Stimulated activated CD8-positive, alpha-beta memory T cell treated with anti-CD3 and anti-CD28 coated beads, Interleukin-7, amount 100 ng/mL, for 1 hour (primary cell): ENCODE measurements at places on chromosomes 5 and 9.
A peak's percentile ranks its signal among the peaks of the same experiment; 100 is the strongest.

- DNase-seq: no peak
Measured at GRCh38 chr5:145008876-145009530, 826.1 kb downstream of the PRELID2 start.

- DNase-seq: no peak
Measured at GRCh38 chr5:60346393-60346792, 353.6 kb downstream of the DEPDC1B start.

- DNase-seq: no peak
Measured at GRCh38 chr5:134267366-134268018, 41.6 kb upstream of the PPP2CA start.

DNA sequence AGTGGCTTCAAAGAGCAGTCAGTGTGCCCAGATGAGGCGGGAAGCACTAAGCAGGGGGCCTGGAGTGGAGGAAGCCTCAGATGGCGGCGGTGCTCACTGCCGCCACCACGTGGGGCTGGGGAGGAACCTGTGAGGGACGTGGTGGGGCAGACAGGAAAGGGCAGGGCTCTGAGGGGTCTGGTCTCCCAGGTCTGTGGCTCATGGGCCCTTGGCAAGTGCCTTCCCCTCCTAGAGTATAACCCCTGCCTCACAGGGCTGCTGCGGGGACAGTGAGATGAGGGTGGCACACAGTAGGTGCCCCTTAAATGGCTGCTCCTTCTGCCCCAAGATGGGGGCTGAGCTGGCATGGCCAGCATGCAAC lies 26.6 kb downstream of the NR5A1 start:
- no peak for DNase-seq

GRCh38 chr5:58312299-58312698 lies 147.6 kb downstream of the PLK2 start:
- DNase-seq: no peak

DNA sequence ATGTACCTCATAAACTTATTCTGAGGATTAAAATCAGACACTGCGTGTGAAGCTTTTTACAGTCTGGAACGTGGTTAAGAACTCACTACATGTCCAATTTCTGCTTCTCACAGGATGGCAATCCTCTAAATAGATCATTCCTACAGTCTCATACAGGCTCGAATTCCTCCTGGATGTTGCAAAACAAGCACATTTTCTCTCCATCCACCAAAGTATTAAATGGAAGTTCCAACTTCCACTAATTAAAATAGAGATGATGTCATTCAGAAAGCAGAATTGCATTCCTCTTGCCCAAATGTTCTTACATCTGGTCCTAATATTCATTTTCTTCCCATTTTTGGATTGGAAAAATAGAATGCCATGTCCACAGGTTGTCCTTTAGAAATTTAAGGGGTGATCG lies 145.5 kb upstream of the PCA3 start:
- DNase-seq: no peak

- DNase-seq: no peak
Measured at GRCh38 chr9:27365707-27366376, 68.9 kb upstream of the EQTN start.

GRCh38 chr5:34927785-34928184 lies 1.6 kb upstream of the DNAJC21 start:
- no peak for DNase-seq

DNA sequence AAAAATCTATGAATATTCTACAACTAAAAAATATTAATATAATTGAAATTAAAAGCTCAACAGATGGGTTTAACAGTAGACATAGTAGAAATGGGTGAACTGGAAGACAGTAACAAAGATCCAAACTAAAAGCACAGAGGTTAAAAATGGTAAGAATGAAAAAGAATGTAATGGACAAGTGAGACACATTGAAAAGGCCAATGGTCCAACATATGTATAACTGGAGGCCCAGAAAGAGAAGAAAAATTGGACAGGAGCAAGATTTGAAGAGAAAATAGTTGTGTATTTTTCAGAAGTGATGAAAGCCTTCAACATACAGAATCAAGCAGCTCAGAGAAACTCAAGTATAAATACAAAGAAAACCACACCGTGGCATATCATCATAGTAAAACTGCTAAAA lies 58.6 kb downstream of the PCDHGC5 start:
- DNase-seq: no peak

- DNase-seq: no peak
Measured at GRCh38 chr5:66741394-66741793, 145.2 kb downstream of the MAST4 start.

DNA sequence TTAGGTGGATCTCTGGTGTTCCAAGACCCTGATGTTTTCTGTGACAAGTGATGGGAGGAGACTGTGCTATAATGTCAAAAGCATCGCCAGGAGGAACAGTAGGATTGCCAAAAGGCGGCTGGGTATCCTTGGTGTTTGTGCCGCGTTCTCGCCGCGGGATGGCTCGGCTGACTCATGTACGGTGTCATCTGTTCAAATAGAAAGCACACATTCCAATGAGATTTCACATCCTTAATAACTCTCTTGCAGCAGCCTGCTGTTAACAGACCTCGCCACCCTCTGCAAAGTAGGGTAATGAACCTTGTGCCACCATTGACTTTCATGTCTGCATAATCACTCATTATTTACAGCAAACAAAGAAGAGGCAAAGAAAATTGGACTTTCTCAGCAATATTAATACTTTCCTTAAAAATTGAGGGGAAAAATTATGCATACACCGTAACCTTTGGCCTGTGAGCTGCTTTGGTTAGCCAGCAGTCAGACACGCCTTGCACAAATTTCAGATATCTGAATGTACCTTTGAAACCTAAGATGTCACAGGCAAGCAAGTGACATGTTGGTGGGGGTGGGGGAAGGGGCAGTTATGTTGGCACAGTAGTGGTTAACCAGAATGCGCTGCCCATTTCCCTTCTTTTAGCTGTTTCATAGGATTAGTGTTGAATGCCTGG lies 289.4 kb downstream of the EFNA5 start:
- no peak for DNase-seq

DNA sequence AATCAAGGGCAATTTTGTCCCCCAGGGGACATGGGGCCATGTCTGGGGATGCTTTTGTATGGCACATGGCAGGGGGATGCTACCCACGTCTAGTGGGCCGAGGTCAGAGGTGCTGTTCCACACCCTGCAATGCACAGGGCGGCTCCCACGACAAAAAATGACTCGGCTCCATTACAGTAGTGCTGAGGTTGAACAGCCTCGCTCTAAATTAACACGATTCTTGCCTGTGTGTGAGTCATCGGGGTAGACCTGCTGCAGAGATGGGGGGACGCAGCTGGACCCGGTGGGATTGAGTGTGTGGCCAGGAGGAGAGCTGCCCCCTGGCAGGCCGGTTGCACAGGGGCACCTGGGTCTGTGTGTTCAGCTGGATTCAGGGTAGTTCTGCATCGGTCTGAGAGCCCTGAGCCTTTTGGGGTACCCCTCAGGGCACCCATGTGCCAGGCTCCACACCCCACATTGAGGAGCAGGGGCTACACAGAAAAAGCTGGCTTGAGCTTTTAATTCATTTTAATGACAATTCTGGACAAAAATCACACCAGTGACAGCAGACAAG lies 20.0 kb upstream of the COL5A1 start:
- no peak for DNase-seq

DNA sequence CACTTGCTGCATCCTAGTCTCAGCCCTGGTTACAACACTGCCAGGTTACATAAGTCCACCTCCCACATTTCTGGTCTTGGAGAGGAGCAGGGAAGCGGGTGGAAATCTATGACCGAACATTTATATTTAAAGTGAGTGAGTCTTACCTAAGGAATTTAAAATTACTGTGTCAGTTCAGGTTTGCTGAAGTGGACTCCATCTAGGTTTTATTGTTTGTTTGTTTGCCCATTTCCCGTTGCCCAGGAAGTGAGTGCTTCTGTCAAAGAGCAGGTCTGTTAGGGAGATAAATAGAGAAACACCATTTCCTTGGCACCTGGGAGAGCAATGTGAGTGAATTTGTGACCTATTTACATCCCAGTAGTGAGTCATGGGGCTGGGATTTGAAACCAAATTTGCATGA lies 179.5 kb downstream of the KIF4B start:
- no peak for DNase-seq

DNA sequence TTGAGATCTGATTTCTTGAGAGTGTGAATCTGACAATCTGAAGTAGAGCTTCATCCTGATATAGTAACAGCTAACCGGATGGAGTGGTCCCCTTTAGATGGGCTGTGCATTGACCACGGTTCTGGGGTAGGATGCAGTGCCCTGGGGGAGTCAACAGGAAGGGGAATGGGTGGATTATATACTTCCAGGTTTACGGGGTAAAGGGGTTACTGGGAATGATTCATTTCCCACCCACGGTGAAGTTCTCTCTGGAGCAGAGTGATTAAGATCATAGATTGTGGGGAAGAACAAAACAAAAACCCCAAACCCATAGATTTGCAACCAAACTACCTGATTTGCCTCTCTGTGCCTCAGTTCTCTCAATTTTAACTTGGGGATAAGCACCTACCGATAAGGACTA lies 1.5 kb upstream of the B4GALT7 start:
- DNase-seq: no peak

GRCh38 chr5:159826351-159827214 lies 89.7 kb upstream of the ADRA1B start:
- DNase-seq: no peak

DNA sequence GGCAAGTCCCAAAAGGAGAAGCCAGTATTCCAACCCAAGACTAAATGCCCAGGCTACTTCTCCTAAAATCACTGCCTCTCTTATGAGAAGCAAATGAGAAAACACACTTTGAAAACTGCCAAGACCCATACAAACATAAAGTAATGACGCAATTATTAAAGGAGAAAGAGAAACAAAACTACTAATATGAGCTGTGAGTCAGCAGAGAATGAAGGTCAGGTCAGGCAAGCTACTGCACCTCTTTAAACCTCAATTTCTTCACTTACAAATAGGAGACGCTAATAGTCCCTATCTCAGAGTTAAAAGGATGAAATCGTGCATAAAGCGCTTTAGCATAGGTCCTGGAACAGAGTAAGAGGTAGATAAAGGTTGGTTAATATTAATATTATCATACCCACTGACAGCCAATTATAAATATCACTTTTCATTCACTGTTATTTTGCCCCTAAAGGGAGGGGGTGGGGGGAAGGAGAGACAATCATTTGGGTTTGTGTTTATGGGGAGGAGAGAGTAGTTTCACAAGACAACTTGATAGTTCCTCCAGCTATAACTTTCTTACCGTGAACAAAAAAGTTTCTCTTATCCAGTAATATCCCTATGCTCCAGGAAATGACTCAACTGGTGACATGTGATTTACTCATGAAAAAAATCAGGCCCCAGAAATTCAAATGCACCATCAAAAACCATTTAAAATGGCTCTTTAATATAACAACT lies 3.6 kb downstream of the PSMB7 start:
- DNase-seq: no peak

- no peak for DNase-seq
Measured at GRCh38 chr9:130428086-130428665, 16.6 kb upstream of the ASS1 start.

- DNase-seq: no peak
Measured at GRCh38 chr5:30808996-30809395, 384.5 kb upstream of the CDH6 start.

DNA sequence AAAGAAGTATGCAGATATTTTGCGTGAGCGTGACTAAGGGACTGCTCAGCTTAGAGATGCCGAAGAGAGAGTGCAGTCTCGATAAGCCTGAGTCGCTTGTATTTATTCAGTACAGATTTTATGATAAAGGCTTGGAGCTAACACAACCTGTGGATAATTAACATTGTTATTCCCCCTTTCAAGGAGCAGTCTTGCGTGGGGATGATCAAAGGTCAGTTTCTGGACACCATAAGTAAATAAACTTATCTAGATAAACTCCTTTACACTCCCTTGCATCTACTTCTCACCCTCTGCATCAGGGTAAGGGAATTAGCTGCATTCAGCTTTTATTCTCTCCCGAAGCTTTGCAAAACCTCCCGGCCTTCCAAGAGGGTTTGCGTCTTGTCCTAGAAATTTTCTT lies 357.8 kb upstream of the ST8SIA4 start:
- no peak for DNase-seq

DNA sequence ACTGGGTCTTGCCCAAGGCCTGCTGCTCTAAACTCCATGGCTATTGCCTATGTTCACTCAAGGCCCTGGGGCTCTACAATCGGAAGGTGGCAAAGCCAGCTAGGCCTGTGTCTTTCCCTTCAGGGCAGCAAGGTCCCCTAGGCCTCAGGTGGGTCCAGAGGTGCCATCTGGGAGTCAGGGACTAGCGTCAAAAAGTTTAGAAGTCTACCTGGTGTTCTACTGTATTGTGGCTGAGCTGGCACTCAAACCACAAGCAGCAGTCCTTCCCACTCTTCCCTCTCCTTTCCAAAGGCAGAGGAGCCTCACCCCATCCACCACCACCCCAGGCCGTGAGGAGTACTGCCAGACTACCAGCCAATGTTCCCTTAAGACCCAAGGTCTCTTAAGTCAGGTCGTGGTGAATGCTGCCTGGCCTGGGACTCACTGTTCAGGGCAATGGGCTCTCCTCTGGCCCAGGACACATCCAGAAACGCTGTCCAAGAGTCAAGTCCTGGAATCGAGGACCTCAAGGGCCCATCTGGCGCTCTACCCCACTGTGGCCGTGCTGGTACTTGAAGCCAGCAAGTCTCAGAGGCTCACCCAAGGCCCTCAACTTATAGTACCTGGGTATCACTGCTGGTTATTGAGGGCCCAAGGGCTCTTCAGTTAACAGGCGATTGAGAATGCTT lies 13.0 kb upstream of the SARDH start:
- no peak for DNase-seq

- no peak for DNase-seq
Measured at GRCh38 chr9:117076571-117077290, 338.1 kb downstream of the ASTN2 start.

GRCh38 chr5:149371296-149371962 lies 7.7 kb downstream of the IL17B start:
- peak; percentile 52 for DNase-seq

DNA sequence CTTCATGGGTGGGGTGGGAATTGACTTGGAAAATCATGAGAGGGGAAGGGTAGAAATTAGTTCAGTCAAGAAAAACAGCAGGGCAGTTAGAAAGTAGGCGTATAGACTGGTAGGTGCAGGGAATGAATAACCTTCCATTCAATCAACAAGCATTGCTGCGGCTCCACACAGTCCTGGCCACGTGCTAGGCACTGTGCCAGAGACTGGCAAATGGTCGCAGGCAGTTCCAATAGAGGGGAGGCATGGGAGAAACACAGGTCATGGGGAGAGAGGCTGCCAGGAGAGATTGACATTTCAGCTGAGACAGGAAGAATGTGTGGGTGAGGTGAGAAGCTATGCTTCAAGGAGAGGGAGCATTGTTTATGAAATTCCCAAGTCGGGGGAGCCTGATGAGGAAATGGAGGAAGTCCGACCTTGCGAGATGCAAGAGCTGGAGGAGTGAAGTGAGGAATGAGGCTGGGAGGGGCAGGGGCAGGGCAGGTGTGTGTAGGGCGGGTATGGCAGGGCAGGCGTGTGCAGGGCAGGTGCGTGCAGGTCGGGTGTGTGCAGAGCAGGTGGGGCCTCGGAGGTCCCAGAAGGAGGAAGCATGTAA lies 54.4 kb upstream of the PPARGC1B start:
- no peak for DNase-seq
